ENCODE measurements at places on chromosomes 4 and X.

DNA sequence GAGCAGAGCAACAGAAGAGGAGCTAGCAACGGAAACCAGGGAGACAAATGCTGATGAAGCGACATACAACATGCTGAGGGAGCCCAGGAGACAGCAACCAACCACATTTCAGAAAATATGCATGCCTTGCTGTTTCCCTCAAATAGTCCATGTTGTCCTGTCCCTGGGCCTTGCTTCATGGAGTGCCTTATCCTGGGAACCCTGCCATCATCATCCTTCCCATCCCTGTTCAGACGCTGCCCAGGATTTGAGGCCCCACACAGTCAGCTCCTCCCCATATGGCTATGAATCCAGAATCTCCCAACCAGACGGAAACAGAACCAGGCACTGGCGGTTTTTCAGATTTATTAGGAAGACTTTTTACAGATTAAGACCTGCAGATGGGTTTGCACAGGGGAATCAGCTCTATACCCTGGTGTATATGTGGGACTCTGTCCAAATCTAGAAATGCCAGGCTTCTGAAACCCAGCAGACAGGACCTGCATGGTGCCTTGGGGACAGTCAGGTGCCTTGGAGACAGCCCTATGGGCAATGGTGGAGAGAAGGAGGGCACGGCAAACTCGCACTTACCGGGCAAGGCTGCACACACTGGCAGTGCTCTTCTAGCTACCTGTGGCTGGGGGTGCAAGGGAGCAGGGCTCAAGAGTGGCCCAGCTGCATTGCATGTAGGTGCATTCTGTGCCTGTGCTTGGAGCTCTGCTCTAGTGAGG lies 199.7 kb upstream of the MAMLD1 start:
- DNase-seq: no peak

GRCh38 chr4:30763321-30763727 lies 43.2 kb downstream of the PCDH7 start:
- no peak for DNase-seq

DNA sequence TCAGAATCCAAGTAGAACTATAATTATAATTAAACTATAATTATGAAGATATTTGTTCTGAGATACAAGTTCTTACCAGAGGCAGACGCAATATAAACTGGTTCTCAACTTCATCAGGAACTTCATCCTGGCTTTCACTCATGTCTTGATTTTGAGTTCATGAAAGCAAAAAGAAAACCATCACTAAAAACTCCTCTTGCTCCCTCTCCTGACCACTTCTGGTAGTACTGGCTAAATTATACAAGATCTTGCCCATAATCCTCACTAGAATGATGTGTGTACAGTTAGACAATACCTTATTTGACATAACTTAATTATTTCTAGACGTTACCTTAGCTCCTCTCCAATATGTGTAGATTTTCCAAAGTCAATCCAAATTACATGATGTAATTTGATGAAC lies 3.7 kb downstream of the TAF7L start:
- DNase-seq: peak; percentile 33

DNA sequence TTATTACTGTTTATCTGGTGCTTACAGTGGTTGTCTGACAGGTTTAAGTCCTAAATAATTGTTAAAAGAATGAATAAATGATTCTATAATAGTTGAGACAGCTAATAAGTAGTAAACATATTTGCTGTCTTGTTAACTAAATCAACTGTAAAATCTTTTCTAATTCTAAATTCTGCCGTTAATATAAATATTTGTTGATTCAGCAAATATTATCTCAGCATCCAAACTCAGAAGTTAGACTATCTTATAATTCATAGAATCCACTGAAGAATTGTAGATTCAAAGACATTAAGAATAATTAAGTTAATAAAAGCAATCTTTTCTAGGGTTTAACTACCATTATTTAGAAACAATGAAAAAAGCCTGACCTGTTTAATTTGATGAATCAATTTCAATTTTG lies 256.3 kb downstream of the BMPR1B start:
- DNase-seq: no peak

DNA sequence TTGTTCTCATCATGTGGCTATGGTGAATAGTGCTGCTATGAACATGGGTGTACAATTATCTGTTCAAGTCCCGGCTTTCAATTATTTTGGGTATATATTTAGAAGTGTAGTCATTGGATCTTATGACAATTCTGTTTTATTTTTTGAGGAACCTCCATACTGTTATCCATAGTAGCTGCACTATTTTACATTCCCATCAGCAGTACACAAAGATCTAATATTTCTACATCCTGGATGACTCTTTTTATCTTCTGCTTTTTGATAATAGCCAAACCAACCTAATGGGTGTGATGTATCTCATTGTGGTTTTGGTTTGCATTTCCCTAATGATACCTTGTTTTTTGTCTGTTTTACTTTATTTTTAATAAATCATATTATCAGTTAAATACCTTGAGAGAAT lies 12.9 kb upstream of the IL13RA1 start:
- no peak for DNase-seq

DNA sequence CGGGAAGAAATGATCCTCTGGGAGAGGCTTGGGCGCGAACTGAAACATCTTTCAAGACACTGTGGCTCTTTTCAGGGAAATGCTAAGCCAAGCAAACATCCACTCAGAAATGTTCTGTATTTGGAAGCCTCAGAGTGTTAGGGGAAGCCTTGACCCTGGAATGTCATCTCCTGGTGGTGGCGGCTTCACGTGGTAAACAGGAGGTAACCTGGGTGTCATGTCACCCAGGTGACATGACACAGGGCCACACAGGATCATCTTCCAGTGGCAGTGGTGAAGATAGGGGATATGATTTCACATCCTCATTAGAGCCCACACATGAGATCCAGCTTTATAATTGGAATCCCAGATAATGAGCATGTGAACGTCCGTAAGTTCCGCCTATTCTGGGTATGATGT lies 140.0 kb downstream of the TBL1X start:
- DNase-seq: no peak

DNA sequence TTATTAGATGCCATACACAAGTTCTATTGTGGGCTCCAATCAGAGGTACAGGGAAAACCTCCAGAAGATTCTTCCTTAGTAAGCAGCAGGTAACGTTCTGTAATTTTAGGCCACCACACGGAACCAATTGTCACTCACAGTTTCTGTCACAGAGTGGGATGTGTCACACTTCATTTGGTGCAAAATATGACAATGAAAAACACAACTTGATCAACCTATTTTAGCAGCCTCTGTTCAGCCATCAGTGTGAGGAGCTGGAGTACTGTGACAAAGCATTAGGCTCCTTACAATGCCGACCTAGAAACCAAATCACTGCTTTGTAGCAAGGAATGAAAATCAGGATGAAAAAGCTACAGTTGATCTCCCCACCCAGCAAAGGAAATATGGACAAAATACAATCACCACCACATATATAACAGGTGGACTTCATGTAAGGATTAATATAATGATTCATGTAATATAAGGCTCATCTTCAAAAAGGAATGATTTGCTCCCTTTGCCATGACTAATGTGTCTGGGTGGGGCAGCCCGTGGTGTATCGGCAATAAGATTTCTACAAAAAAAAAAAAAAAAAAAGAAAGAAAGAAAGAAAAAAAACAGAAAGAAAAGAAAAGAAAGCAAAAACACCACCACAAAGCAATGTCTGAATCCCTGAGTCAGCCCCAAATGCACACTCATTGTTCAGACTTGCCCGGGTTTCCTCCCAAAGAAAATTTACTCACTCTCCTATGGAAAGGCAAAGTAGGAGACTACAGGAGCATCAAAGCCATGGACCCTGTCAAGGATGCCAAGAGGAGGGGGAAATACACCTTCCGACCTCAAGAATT lies 36.0 kb downstream of the SLC9A7 start:
- DNase-seq: no peak

DNA sequence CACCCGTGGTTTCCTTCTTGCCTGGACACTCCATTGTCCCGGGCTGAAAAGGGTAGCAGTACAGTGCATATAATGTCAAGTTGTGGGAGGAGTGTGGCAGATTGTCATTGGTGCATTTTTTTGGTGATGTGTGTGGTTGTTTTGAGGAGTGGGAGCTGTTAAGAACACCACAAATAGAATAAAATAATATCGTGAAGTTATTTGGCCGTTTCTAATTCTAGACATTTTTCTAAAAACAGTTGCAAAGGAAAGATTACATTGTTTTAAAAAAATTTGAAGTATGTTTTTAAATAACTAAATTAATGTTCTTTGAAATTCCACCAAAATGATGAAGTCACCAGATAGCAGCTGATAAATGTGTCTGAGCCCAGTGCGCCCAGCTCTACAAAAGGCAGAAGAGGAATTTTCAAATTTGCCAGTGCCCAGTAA lies 1.3 kb downstream of the PKD2 start:
- DNase-seq: no peak

- DNase-seq: no peak
Measured at GRCh38 chr4:107747748-107748486, 27.9 kb upstream of the PAPSS1 start.

DNA sequence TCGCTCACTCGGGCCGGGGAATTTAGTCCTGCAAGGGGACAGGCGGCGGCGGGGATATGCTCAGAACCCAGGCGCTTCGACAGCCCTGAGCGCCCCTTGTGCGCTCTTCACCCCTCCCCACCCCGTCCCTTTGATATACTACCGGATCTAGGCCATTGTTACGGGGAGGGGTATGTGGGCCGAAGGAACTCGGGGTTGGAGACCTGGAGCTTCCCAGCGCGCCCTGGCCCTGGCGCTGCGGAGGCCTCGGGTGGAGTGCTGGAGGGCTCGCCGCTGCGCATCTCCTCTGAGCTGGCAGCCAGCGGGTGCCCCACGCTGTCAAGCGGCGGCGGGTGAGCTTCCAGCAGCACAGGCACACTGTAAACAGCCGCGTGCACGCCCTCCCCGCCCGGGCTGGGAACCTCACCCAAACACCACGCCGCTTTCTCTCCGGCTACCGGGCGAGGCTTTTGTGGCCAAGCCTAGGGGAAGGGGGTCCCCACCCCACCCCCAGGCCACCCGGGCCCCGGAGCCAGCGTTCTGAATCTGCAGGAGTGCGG lies 54.5 kb upstream of the BCOR start:
- DNase-seq: no peak

GRCh38 chrX:1215123-1215823 lies 2.8 kb upstream of the CRLF2 start:
- DNase-seq: no peak

GRCh38 chr4:173019664-173020063 lies 148.9 kb upstream of the GALNT7 start:
- DNase-seq: no peak

DNA sequence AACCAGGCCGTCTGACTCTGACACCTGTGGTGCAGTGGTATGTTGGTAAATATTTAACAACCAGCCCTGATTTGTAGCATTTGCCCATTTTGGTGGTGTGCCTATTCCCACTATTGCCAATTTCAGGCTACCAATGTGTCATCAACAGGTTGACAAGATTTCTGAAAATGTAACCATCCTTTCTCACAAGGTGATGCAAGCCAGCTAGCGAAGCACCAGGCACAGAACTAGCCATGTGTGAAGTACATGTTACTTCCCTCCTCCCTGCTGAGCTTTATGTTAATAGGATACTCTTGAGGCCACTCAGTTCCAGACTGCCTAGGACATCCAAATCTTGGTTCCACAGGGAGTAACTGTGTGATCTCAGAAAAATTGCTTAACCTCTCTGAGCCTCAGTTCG lies 7.2 kb upstream of the MAMLD1 start:
- DNase-seq: no peak

- no peak for DNase-seq
Measured at GRCh38 chr4:26503844-26504243, 13.6 kb upstream of the CCKAR start.

DNA sequence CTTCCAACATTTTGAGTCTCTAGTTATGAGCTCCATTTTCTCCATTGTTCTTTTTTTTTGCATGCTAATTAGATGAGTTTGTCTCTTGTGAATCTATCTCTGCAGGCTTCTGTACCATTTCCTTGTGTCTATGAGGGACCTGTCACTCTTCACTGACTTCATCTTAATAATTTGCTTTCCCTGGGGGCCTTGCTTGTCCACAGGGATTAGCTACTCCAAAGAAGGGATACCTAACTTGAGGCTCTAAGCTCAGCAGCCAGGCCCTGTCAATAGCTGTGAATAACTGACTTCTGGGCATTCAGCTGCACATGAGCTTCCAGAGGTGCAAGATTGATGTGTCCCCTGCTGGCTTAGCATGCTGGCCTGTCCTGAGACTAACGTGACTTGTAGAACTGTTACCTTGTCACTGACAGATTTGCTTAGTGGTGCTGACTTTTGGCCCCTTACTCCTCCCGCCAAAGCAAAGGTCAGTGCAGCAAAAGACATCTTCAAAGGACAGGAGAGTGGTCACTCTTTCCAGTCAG lies 124.6 kb downstream of the AFF2 start:
- DNase-seq: no peak

DNA sequence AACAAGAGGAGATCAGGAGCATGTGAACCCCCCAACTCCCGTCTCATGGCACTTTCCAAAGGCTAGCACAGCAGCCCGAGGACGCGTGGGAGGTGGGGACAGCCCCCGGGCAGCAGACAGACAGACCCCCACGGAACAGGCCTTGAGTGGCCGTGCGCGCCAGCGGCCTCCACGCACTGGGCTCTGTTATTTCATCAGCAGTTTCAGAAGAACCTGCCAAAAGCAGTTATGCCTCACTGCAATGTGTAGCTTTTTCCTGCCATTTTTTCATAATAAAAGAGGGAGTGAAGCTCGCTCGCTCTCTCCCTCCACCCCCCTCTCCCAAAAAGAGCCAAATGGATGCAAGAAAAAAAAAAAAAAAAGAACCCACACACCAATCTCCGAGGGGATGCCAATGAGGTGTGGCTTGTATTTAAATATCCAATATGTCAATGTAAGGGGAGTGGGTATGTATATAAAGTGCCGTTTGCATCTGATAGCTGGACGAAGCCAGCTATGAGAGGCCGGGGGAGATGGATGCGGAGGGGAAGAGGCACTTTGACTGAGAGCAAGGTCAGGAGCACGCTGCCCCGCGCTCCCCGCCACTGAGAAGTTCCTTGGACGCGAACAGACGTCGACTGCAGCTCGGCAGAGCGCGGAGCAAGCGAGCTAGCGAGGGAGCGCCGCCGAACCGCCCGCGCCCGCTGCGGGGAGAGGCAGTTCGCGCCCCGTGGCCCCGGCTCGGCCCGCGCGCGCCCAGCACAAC lies at the start of gene FGF16:
Gene FGF16, plus strand, starts transcription at position 482 of the 745 bp plus-strand sequence. CDS start 286 bp downstream, outside the sequence.
- DNase-seq: no peak

DNA sequence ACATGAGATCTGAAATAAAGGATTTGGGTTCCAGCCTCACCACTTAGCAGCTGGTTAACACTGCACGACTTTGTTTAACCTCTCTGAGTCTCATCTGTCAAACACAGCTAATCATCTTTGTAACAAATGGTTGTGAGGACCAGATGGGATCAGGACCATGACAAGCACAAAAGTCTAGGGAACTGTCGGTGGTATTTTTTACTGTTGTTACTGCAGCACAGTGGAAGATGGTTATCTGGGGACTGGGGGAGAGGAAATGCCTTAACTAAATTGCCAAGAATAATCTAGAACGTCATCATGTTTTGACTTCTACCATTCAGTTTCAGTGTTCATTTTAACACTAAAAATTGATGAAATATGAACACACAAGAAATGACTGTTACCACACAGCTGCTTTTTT lies 99.5 kb downstream of the ADGRA3 start:
- DNase-seq: no peak

- DNase-seq: no peak
Measured at GRCh38 chr4:78766026-78766425, 10.1 kb upstream of the BMP2K start.

- no peak for DNase-seq
Measured at GRCh38 chr4:170769862-170770261, 680.1 kb upstream of the AADAT start.

GRCh38 chr4:116343809-116344208 lies 741.6 kb downstream of the TRAM1L1 start:
- DNase-seq: no peak

- DNase-seq: no peak
Measured at GRCh38 chrX:46209037-46209436, 336.2 kb downstream of the ZNF674 start.

GRCh38 chrX:19602866-19603622 lies 87.7 kb upstream of the MAP3K15 start:
- DNase-seq: peak; percentile 18

Measured in H54 (cell line).